ENCODE measurements at places on chromosomes 4 and X. TPM values are rescaled to one million over a fixed set of nuclear protein-coding genes. Genes with fewer than 3 reads are reported as not detected.

CNKSR2 gene
- total RNA-seq, result 0.80 TPM

SFRP2 gene
- total RNA-seq, result 38.2 TPM

MYOZ2 gene
- total RNA-seq, result 0.29 TPM

SUPT20HL2 gene
- total RNA-seq, result not detected

PRICKLE3 gene
- 12.5 TPM for total RNA-seq

NLRP2B gene
- total RNA-seq, result not detected

SMIM14 gene
- 43.1 TPM for total RNA-seq

PAGE5 gene
- not detected for total RNA-seq

GAGE1 gene
- not detected for total RNA-seq

IL2 gene
- total RNA-seq, result not detected

XG gene
- 3.4 TPM for total RNA-seq

SATL1 gene
- total RNA-seq, result not detected

TRPC3 gene
- total RNA-seq, result 0.48 TPM

WNK3 gene
- total RNA-seq, result 1.2 TPM

RAB40AL gene
- 1.7 TPM for total RNA-seq

SLITRK2 gene
- total RNA-seq, result 0.06 TPM

VSIG1 gene
- not detected for total RNA-seq

FAM13A gene
- total RNA-seq, result 29.6 TPM

ARL9 gene
- total RNA-seq, result not detected

DMRTC1 gene
- not detected for total RNA-seq

WDR19 gene
- total RNA-seq, result 26.1 TPM

SOWAHD gene
- total RNA-seq, result 0.71 TPM

VCX3B gene
- not detected for total RNA-seq

TSPYL2 gene
- 33.8 TPM for total RNA-seq

AVPR2 gene
- 7.2 TPM for total RNA-seq

FGF5 gene
- not detected for total RNA-seq

LANCL3 gene
- total RNA-seq, result 0.35 TPM

DDX53 gene
- not detected for total RNA-seq
